ENCODE measurements at places on chromosomes 16 and 17.

GRCh38 chr16:3194792-3195191 lies 6.8 kb downstream of the OR1F1 start:
- DNase-seq: no peak

GRCh38 chr16:31561426-31562233 lies 33.9 kb downstream of the AHSP start:
- DNase-seq: no peak

DNA sequence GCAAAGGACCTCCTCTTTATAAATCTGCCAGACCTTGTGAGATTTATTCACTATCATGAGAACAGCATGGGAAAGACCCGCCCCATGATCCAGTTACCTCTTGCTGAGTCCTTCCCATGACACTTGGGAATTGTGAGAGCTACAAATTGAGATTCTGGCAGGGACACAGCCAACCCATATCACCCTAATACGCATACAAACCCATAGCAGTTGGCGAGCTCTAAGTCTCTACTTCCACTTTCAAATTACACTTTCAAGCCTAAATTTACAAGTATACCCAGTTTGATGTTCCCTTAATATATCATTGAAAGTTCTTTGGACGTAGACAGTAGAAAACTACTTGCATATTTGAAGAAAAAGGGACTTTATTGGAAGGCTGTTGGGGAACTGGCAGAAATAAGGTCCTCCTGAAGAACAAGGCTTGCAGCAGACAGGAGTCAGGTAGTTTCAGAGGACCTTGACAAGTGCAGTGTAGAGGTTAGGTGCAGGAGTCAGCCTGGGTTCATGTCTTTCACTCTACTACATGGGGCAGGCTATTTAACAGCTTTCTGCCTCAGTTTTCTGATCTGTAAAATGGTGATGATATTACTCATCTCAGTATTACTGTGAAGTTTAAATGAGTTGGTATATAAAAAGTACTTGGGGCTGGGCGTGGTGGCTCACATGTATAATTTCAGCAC lies 107.9 kb upstream of the EEF2KMT start:
- DNase-seq: no peak

DNA sequence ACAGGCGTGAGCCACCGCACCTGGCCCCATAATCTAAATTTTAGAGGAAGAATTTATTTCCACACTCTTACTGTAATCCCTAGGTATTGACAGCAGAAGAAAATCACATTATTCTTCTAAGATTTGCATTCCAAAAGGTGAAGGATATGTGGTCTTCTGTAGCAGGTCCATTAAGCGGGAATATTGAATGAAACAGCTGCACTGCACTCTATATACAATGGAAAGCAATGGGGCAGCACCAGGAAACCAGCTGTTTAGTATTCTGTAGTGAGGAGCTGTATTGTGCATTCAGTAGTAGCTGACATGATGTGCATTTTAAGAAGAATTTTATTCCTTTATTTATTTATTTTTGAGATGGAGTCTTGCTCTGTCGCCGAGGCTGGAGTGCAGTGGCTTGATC lies 49.6 kb downstream of the PSMD12 start:
- no peak for DNase-seq

DNA sequence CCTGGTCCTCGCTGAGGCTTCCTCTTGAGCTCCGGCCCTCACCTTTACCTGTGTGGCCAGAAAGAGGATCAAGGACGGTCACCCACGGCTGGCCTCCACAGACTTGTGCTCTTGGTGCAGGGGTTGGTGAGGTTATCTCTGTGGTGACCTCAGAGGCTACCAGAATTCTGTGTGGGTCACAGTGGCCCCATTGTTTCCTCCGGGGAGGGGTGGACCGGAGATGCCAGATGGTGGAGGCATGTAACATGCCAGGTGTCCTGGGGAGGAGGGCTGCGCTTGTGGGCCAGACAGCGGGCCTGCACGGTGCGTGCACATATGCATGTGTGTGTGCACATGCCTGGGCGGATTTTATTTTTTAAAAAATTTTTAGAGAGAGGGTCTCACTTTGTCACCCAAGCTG lies 6.3 kb downstream of the SGCA start:
- DNase-seq: no peak

DNA sequence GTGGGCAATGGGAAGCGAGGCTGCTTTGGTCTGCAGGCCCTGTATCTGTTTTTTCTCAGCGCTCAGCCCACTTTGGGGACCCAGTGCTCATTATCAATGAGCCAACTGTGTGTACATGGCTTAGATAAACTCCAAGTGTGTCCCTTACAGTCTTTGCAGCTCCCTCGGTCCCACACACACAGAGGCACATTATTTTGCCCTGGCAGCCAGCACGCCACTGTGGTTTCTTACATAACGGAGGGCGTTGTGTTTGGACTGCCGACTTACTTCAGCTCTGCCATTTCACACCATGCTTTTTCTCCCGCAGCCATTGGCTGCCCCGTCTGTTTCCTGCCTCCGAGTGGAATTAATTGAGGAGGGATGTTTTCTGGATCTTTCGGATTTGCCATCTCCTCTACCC lies 56.5 kb upstream of the CLEC18A start:
- no peak for DNase-seq

- no peak for DNase-seq
Observed at GRCh38 chr17:81664051-81664470, 2.3 kb downstream of the OXLD1 start.

- DNase-seq: no peak
Observed at GRCh38 chr17:21186399-21187187, 27.4 kb downstream of the TMEM11 start.

DNA sequence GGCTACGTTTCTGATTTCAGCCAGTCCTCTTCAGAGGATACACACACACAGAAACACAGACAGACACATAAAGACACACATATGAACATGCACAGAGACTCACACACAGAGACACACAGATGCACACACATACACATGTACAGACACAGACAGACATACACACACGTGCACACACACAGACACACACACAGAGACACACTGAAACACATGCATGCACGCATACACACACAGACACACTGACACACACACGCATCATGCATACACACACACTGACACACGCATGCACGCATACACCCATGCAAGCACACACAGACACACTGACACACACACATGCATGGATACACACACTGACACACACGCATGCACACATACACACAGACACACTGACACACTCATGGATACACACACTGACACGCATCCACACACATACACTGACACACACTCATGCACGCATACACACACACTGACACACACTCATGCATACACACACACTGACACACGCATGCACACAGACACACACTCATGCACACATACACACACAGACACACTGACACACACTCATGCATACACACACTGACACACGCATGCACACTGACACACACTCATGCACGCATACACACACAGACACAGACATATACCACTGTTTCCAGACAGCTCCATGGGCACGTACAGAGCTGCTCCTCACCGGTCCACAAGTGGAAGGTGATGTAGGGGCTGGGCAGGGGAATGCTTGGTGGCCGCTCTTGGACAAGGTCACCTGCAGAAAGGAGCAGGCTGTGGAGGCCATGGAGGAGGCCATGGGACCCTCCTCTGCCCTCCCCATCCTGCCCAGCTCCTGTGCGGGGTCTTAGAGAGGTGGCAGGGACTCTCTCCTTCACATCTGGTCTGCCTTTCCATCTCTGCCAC lies 30.1 kb upstream of the MFSD6L start:
- DNase-seq: no peak

DNA sequence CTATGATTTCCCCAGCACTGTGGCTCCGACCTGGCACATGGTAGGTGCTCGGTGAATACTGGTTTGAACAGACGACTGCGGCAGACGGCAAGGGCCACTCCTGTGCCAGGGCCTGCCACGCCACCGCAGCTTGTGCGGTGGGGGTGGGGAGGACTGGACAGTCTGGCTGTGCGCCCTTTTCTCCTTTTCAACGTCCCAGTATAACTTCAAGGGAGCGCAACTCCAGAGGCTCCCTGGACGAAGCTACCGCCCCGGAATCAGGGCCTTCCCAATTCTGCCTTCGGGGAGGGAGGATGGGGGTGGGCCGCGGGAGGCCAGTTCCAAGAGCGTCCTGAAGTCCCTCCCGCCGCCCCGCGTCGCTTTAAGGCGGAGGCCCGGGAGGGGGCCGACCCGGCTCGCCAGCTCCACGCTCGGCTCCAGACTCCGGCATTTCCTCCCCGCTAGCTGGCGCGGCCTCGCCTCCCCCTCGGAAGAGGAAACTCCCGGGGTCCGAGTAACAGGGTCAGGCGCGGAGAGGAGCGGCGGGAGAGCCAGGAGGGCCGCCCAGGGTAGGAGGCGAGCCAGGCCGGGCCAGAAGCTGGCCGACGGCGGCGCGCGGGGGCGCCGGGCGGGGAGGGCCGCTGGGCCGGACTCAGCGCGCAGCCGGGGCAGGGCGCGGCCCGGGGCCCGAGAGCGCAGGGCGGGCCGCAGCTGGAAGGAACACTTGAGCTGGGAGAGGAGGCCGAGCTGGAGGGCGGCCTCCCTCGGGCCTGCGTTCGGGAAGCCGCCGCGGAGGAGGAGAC lies at the start of gene ITPRIPL2:
ITPRIPL2 (plus strand) TSS at position 388 of the 782 bp plus-strand sequence. CDS start 498 bp downstream, outside the sequence.
- DNase-seq: no peak

DNA sequence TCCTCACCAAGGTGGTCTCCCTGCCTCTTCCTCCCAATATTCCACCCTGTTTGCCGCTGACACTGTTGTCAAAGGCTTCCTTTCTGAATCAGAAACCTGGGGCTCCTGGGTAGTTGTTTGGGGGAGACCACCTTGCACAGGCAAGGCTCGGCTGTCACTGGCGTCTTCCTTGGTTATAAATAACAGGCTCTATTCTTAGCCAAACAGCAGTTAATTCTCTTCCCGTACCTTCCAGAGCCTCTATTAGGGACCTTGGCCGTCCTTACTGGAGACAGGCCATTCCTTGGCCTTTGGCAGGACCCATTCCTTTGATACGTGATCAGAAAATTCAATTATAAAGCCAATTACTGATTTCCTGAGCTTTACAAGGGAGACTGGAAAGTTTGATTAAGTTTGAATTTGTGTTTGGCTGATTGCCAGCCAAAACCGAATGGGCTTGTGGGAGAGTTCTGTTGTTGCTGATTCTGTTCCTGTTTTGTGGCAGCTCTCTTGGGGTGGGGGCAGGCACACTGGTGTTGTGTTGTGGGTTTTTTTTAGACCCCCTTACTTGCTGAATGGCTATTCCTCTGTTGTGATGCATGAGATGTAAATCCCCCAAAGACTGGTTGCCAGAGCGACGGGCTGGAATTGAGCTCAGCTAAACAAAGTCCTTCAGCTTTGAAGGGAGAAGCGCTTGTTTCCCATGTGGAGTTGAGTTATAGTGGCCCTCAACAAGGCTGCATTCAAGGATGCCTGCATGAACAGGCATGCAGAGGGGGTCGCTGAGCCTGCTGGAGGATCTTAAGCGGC lies 104.6 kb downstream of the GNAO1 start:
- no peak for DNase-seq

- no peak for DNase-seq
Observed at GRCh38 chr17:75838410-75838809, 5.8 kb downstream of the UNC13D start.

- DNase-seq: no peak
Observed at GRCh38 chr17:18256776-18257175, 1.8 kb downstream of the FLII start.

- DNase-seq: no peak
Observed at GRCh38 chr17:21352221-21352980, 23.8 kb upstream of the KCNJ12 start.

- DNase-seq: no peak
Observed at GRCh38 chr17:50312308-50312707, 33.6 kb upstream of the XYLT2 start.

- DNase-seq: peak; percentile 15
Observed at GRCh38 chr17:64146418-64147109, 16.6 kb upstream of the ERN1 start.

DNA sequence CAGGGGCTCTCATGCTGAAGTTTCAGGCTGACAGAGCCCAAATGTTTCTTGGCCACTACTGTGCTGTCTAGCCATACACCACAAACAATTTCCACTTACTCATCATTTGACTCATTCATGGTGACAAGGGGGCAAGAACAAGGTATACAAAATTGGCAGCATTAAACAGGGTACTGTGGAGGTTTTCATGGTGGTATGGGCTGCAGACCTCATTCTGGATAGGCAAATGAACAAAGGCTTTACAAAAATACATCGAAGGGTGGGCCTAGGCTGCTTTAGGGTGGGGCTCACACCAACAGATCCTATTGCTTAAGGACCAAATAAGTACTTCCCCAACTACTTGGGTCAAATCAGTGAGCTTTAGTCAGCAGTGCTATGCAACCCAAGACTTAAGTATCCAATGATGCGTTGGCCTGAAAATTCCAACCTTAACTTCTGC lies 53.0 kb downstream of the N4BP1 start:
- no peak for DNase-seq

DNA sequence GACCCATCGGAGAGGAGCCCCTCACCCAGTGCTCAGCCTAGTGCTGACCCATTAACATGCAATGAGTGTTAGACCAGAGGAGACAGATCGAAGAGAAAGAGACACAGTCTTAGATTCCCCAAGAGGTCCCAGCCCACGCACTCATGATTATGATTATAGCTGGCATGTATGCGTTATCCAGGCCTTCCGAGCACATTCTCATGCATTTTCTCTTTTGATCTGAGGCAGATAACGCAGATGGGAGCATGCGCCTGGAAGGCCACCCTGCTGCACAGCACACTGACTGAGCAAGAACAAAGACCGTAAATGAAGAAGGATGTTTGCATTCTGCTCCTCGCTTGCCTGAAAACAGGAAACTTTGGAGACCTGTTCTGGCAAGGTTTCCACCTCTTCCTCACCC lies 232.7 kb downstream of the SOX9 start:
- DNase-seq: no peak

DNA sequence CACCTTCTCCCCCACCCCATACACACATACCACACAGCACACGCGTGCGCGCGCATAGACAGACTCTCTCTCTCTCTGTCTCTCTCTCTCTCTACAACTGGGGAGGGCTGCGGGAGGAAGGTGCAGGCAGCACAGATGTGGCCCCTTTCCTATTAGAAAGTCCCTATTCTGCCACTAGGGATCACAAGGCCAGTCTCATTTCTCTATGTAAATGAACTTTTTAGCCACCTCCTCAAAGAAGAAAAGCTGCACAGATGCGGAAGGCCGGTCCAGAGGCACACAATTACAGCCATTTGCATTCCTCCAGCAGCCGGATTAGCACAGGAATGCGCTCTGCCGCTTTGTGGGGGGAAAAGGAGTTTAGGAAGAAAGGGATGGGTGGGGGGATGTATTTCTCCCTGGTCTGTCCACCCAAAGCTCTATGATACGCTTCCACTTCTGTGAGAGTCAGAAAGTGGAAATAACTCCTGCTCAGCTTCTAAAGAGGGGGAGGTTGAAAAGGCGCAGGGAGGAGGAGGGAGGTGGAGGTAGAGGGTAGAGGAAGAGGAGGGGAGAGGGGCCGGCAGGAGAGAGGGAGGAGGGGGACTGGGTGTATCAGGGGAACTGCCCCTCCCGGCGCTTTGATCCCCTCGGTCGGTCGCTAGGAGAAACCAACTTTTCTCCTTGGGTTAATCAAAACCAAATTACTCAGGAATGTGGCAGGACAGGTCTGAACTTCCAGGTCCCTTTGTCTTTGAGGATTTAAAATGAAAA lies 11.7 kb downstream of the ZFHX3 start:
- no peak for DNase-seq

GRCh38 chr16:68786685-68787418 lies 49.8 kb downstream of the CDH1 start:
- no peak for DNase-seq

All from stimulated activated CD8-positive, alpha-beta memory T cell treated with anti-CD3 and anti-CD28 coated beads, Interleukin-7, amount 100 ng/mL, for 1 hour (primary cell).